ENCODE measurements at places on chromosomes 5 and 9.

GRCh38 chr5:150026682-150027172 lies 26.2 kb downstream of the HMGXB3 start:
- no peak for DNase-seq

DNA sequence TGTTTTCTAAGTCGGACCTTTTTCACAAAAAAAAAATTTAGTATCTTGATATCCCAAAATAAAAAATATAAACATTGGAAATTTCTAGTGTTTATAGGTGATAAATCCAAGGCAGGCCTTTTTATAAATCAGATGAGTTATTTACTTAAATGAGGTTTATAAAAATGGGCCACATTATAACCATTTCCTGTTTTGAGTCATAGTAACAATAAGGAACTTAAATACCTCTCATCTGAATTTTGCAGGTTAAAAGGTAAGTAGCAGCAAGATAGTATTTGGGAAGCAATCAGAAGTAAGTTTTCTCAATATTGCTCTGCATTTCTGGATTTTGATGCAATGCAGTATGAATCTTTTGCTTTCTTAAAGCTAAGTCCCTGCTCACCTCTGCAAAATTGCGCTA lies 3.9 kb downstream of the SPTAN1 start:
- no peak for DNase-seq

DNA sequence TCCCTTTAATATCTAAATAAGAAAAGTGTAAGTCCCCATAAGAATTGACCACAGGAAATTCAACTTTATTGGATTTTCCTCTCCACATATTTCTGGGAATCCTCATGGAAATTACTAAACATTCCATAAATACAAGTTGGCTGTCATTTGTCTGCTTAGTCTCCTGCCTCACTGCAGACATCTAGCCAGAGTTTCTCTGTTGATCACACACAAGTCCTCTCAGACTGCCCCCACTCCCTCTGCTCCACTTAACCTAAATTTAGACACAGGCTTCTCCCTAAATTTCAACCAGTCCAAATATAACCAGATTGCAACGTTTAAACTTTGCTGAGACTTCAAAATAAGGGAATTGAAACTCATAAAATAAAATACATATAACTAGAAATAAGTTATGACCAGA lies 982.1 kb downstream of the DTWD2 start:
- DNase-seq: no peak

GRCh38 chr5:44443172-44443571 lies 54.0 kb upstream of the FGF10 start:
- no peak for DNase-seq

GRCh38 chr5:64210866-64211265 lies 45.2 kb downstream of the RNF180 start:
- DNase-seq: peak; percentile 17

- no peak for DNase-seq
Measured at GRCh38 chr5:89351222-89351621, 468.2 kb upstream of the MEF2C start.

GRCh38 chr9:133558191-133559126 lies 24.0 kb downstream of the ADAMTSL2 start:
- DNase-seq: no peak

DNA sequence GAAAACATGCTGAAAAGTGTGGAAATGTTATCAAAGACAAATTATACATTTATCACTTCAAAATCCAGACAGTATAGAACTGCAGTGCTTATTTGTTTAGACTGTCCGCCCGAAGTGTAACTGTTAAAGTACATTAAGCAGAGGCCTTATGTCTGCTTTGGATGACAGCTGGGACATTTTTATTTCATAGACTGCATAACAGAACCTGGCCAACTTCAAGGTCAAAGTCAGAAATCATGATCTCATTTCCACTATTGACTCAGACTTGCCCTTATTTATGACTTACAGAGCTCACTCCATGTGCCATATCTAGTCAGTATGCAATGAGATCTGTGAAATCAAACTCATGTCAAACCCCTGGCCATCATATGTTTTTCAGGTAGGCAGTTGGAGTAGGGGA lies 87.7 kb downstream of the RAB3C start:
- DNase-seq: no peak

- DNase-seq: no peak
Measured at GRCh38 chr9:72983056-72983455, 30.2 kb upstream of the ALDH1A1 start.

DNA sequence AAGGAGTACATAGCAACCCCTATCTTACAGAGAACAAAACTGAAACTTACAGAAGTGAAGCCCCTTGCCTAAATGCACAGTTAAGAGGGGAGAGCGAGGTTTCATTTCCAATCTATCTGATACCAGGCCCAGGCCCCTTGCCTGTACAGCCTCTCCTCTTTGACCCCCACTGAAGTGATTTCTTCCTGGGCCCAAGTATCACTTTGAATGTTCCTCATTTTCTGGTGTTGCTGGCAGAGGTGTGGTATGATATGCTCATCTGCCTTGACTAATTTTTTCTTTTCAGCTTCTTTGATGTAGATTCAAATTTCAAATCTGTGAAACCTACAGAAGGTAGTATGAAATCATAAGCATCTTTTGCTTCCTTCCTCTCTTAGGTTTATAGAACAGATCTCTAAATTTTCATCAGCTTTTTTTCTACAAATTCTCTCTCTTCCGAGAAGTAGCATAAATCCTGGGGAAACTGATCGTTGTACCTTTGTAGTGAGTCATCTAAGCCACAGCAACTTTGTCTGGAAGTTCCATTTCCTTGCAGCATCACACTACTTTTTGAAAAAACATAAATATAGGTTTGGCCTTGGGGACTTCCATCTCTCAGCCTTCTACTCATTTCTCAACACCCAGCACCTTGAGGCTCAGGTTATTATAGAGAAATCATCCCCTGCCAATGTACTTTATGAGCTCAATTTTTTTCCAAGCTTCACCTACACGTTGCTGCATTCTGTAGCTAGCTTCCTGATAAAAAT lies 402.4 kb upstream of the PTGER4 start:
- no peak for DNase-seq

DNA sequence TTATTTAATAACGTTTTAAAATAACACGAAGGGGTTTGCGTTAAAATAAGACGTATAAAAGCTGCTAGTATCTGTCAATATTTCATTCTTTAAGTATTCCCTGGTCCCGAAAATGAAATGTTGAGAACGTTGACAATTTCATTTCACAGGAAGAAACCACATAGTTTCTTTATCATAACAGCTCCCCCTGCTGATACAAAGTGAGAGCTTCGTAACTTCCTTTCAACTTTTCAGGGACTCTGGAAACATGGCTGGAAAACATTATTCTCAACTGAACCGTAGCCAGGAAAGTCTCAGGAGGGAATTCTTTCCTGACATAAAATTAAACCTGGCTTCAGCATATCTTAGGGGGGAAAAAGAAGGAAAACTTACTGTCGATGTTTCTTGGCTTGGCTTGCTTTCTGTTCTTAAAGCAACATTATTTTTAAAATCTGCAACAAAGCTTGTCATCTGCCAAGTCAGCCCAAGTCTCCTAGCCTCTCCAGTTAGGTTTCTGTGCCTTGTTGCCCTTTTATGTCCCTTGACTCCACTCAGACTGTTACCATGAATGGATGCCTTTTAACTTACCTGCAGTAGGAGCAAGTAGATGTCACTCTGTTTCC lies 122.9 kb upstream of the DAB2 start:
- peak; percentile 68 for DNase-seq

GRCh38 chr9:110980261-110980660 lies 58.0 kb downstream of the LPAR1 start:
- no peak for DNase-seq

- no peak for DNase-seq
Measured at GRCh38 chr5:165525271-165525670, 2019.9 kb downstream of the MAT2B start.

DNA sequence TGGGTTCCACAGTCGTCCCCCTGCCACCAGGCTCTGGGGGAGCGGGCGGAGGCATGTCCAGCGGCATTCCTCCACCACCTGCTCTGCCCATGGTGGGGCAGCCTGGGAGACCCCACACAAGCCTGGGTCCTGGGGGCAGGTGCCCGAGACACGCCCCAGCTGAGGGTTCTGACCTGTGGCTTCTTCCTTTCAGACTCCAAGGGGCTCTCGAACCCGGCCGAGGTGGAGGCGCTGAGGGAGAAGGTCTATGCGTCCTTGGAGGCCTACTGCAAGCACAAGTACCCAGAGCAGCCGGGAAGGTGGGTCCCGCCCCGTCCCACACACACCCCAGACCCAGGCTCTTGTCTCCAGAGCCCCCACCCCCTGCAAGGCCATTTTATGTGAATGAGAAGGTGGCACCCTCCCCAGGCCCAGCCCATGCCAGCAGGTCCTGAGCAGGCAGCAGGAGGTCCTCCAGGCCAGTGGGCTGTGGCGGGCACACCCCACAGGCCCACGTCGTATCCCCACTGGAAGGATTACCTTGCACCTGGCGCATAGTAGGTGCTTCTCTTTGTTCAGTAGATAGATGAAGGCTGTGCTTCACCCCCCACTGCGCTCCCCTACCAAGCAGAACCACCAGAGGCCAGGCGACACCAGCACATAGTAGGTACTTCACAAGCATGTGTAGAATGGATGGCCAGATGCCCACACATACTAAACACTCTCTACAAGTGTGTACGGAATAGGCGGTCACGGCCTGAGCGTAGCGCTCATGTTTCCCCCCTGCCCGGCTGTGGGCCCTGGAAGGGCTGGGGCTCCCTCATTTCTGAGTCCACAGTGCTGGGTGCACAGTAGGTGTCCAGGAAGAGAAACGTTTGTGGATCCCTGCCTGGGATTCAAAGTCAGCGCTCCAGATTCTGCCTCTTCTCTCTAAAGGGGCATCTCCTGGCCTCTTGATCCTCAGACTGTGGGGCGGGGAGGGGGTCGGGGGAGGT lies 107.9 kb downstream of the RXRA start:
- no peak for DNase-seq

- no peak for DNase-seq
Measured at GRCh38 chr5:40495237-40495635, 184.5 kb upstream of the PTGER4 start.

DNA sequence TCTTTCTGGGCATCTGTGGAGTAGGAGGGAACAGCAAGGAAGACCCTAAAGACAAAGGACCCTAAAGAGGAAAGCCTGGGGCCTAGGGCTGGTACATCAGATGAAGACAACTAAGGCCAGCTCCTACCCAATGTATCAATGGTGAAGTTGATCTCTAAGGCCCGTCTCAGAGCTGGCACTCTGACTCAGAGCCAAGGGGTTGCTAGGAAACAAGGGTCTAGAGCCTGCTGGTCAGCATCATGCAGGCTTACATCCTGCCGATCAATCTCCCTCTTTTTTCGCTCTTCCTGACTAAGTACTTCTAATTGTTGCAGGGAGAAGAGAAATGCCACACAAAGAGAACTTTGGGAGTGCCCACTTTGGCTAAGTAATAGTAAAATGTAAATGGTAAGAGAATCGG lies 26.2 kb downstream of the TRIM32 start:
- DNase-seq: no peak

- no peak for DNase-seq
Measured at GRCh38 chr5:135040034-135040332, 6.0 kb upstream of the PITX1 start.

DNA sequence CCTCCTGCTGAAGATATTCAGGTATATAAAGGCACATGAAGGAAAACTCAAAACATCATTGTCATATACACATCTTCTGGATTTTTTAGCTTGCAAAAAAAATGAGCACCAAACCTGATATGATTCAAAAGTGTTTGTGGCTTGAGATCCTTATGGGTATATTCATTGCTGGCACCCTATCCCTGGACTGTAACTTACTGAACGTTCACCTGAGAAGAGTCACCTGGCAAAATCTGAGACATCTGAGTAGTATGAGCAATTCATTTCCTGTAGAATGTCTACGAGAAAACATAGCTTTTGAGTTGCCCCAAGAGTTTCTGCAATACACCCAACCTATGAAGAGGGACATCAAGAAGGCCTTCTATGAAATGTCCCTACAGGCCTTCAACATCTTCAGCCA lies at the start of gene IFNK:
Gene IFNK (plus strand): TSS at position 55 of the 400 bp plus-strand sequence. CDS start 47 bp downstream, at position 102.
- DNase-seq: no peak
